Lower lobe of right lung (tissue), 2 donors: ENCODE measurements at places on chromosomes 16 and 17. TPM values are rescaled to one million over a fixed set of nuclear protein-coding genes. Genes with fewer than 3 reads are reported as not detected.

DNA sequence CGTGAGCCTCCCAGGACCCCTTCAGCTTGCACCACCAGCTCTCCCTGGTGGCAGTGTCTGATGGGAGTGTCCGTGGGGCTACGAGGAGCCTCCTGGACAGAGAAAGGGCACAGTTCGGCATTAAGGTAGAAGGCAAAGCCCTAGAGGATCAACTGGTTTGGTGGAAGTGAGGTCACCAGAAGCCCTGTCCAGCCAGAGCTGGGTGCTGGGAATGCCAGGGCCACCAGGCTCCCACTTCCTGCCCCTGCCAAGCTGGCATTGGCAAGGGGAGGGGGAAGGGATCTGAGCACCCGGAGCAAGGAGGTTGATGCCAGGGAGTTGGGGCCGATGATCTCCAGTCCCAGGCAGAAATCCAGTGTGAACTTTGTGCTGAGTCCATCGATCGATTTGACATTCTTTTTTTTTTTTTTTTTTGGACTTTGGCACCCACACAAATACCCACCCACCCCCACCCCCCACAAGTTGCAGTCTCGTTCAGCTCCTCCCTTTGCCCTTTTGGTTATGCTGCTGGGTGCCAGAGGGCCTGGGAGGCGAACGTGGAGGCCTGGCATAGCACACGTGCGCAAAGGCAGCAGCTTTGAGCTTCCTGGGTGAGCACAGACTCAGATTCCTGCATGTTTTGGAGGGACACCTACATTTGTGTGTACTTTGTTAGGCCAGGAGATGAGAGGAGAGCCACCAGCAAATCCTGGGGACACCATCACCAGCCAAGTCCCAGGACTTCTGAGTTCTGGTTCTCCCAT is 2.1 kb downstream of the NHERF1 start:
- H3K27me3 ChIP-seq: no peaks in the 10 kb centered on the region
- H3K36me3 ChIP-seq: no peaks in the 10 kb centered on the region
- H3K27ac ChIP-seq: peak overlapping the region; percentile 89
- H3K4me3 ChIP-seq: peak overlapping the region; percentile 98

GRCh38 chr16:60452646-60453045 is 1583.6 kb downstream of the CDH8 start:
- H3K27me3 ChIP-seq: no peaks in the 10 kb centered on the region
- DNase-seq: no peak
- H3K27ac ChIP-seq: no peak overlapping the region

DNA sequence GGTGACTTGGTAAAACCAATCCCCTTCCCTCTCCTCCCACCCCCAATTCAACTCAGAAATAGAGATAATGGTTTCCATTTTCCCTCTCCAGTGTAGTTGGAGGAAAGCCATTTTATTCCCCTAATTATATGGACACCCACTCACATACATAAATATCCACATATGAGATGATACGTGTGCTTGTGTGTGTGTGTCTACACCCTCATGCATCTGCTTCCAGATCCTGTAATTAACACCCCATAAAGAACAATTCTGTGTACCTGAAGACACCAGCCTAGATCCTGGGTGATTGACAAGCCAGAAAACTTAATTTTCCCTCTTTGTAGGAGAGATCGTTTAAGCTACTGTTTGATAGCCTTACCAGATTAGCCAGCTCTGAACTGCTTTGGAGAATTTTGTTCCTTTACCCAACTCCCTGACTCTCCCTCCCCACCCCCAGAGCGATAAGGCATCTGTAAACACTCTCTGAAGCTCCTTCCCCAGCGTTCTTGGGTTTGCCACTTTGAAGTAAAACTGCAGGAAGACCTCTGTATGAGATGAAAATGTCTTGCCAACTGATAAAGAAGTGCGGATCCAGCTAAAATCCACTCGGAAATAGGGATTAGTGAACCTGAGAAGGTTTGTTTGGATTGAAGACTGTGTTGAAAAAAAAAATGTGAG is 175.7 kb downstream of the RGS9 start:
- no peak for DNase-seq
- H3K4me3 ChIP-seq: no peak overlapping the region
- no peak overlapping the region for H3K27ac ChIP-seq
- no peaks in the 10 kb centered on the region for H3K36me3 ChIP-seq
- H3K4me1 ChIP-seq: peaks cover 15% of the 10 kb centered on the region

DNA sequence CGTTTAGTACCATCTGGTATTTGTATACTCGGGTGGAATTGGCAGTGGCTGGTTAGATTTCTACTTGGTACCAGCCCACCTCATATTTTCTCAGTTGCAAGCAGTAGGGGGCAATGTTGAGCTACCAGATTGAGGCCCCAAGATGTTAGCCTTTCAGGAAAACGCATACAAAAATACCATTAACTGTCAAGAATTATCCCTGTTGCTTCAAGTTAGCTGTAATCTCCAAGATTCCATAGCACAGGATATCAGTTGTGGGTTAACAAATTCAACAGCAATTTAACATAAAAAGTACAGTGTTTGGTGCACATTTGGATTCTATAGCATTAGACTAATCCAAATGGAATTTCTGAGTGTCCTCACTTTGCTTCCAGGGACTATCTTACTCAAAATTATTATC is 188.2 kb downstream of the FTO start:
- H3K27ac ChIP-seq: no peak overlapping the region
- H3K4me3 ChIP-seq: no peak overlapping the region
- DNase-seq: no peak
- peaks cover 18% of the 10 kb centered on the region for H3K36me3 ChIP-seq

DNA sequence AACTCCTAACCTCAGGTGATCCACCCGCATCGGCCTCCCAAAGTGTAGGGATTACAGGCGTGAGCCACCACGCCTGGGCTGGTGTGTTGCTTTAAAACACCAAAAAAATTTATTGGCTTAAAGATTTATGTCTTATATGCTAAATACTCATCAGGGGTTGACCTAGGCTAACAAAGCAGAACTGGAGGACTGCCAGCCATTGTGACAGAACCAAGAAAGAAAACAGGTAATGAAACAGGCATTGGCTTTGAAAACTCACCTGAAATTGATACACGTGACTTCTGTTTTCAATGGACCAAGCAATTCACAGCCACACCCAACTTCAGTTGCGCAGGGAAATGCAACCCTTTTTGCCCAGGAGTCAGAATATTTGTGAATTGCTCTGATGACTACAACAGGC is 4.9 kb upstream of the PHAF1 start:
- H3K4me3 ChIP-seq: no peak overlapping the region
- no peak for DNase-seq
- H3K36me3 ChIP-seq: peaks cover 11% of the 10 kb centered on the region
- H3K4me1 ChIP-seq: peaks cover 26% of the 10 kb centered on the region

- no peak overlapping the region for H3K4me3 ChIP-seq
- no peaks in the 10 kb centered on the region for H3K36me3 ChIP-seq
- H3K4me1 ChIP-seq: no peaks in the 10 kb centered on the region
- DNase-seq: no peak
- H3K27ac ChIP-seq: no peak overlapping the region
These were observed 200.3 kb upstream of the NOG start for GRCh38 chr17:56393156-56393555.

GRCh38 chr16:56684256-56684925 is 2.1 kb downstream of the MT1X start:
- H3K36me3 ChIP-seq: no peaks in the 10 kb centered on the region
- H3K4me1 ChIP-seq: peaks cover 22% of the 10 kb centered on the region
- H3K27ac ChIP-seq: peak overlapping the region; percentile 84
- no peaks in the 10 kb centered on the region for H3K27me3 ChIP-seq
- DNase-seq: no peak
- H3K4me3 ChIP-seq: peak overlapping the region; percentile 68

DNA sequence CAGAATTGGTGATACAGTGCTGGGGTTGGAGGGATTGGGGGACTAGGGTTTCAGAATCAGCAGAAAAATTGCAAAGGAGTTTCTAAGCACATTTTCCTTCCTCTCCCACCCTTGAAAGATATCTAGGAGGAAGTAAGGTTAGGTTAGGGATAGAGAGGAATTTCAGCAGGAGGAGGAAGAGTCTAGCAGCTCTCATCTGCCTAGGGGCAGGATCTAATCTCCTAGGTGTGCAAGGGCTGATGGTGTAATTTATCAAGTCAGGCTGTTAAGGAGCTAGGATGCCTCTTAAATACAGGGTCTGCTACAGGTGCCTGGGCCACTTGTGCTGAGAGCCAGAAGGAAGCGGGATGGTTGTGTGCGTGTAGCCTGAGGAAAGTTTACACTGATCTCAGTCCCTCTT is 1.8 kb upstream of the HNF1B start:
- H3K27ac ChIP-seq: peak overlapping the region; percentile 84
- no peaks in the 10 kb centered on the region for H3K36me3 ChIP-seq
- peaks cover 67% of the 10 kb centered on the region for H3K27me3 ChIP-seq
- H3K4me3 ChIP-seq: peak overlapping the region; percentile 56
- DNase-seq: no peak

DNA sequence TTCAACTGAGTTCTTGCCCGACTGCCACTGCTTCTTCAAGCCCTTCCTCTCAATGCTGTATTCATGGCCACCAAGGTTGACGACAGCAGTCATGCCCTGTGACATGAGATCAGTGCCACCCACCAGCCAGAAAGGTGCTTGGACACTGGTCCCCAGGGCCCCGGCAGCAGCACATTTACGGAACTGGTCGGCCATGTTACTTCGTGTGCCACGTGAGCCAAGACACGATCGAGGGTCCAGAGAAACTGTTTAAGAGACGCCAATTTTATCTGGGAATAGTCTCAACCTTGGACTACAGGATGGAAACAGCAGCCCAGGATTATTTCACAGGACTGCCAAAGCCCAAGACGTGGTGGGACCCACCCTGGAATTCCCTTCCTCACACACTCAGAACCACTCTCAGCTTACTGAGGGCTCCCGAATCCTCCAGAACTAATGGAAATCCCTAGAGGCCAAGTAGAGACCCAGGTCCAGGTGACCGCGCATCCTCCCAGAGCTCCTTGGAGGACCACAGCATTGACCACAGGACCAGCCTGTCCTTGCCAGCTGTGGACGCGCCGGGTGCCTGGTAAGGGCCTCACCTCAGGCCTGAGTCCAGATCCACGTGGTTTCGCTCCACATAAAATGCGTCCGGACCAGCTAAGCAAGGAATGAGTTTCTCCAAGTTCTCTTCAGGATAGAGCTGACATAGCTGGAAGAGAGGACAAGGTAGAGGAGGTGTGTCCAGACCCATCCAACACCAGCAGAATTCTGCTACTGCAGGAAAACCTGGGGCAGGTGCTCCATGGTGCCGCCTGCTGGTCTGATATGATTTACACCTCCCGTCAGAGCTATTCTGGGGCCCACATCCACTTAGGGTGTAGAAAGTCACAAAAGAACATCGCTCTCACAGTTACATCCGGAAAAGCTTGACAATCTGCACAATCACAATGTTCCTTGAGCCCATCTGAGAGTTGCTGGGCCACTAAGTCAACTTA is 28.2 kb downstream of the MAP1LC3B start:
- H3K27ac ChIP-seq: no peak overlapping the region
- H3K27me3 ChIP-seq: no peaks in the 10 kb centered on the region
- H3K36me3 ChIP-seq: peaks cover 93% of the 10 kb centered on the region
- no peak for DNase-seq
- no peaks in the 10 kb centered on the region for H3K4me1 ChIP-seq
- no peak overlapping the region for H3K4me3 ChIP-seq

- H3K27me3 ChIP-seq: no peaks in the 10 kb centered on the region
- peaks cover 20% of the 10 kb centered on the region for H3K4me1 ChIP-seq
- H3K36me3 ChIP-seq: peaks cover 87% of the 10 kb centered on the region
- no peak for DNase-seq
These were observed 19.8 kb upstream of the NUDT16L1 start for GRCh38 chr16:4673387-4674046.

DNA sequence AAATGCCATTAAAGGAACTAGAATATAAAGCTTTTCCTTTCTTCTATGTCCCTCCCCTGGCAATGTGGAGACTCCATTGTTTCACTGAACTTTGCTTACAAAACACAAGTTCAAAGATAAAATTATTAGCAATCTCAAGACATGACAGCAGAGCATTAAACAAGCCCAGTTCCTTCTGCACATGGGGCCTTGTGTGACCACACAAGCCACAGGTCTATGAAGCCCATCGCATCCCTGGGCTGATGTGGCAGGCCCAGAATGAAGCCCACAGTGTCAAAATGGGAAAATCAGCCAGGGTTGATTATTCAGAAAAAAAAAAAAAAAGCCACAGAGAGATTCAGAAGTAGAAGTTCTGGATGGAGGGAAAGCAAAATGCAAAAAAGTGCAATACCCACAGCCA is 12.9 kb upstream of the SLC39A11 start:
- no peaks in the 10 kb centered on the region for H3K27me3 ChIP-seq
- DNase-seq: no peak
- H3K27ac ChIP-seq: no peak overlapping the region
- H3K4me3 ChIP-seq: no peak overlapping the region
- H3K4me1 ChIP-seq: no peaks in the 10 kb centered on the region

DNA sequence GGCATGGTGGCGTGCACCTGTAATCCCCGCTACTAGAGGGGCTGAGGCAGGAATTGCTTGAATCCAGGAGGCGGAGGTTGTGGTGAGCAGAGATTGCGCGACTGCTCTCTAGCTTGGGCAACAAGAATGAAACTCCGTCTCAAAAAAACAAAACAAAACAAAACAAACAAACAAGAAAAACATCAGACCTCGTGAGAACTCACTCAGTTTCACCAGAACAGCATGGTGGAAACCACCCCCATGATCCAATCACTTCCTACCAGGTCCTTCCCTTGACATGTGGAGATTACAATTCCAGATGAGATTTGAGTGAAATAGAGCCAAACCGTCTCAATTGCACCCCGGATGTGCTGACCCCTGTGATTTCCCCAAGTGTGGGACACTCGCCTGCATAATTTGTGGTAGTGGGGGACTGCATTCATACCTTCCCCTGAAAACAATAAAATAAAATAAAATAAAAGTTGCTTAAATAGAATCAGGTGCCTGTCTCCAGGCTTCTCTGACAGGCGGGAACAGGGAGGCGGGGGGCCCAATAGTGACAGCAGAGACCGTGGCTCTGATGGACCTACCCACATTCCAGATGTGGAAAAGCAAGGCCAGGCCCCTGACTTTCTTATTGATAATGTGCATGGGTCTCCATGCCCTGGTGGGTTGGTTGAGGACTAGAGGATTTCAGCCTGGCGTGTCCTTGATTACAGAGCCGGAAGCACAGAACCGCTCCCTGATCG is 13.1 kb downstream of the ZSCAN10 start:
- H3K4me1 ChIP-seq: peaks cover 36% of the 10 kb centered on the region
- H3K27ac ChIP-seq: peak overlapping the region; percentile 85
- H3K36me3 ChIP-seq: no peaks in the 10 kb centered on the region
- no peaks in the 10 kb centered on the region for H3K27me3 ChIP-seq

Gene NPIPA5
- 12.3 TPM for total RNA-seq

Gene CD300LF
- 66.2 TPM for total RNA-seq

Gene MT4
- not detected for total RNA-seq

Gene FA2H
- 2.5 TPM for total RNA-seq

Gene TEKT1
- 9.7 TPM for total RNA-seq

Gene TBC1D3D
- 0.92 TPM for total RNA-seq

Gene AOC2
- total RNA-seq: 2.1 TPM

Gene OR2C1
- total RNA-seq: not detected

Gene CCDC200
- not detected for total RNA-seq

Gene KCTD19
- 0.74 TPM for total RNA-seq

Gene SLC5A10
- not detected for total RNA-seq

Gene FOXO3B
- total RNA-seq: 1.9 TPM

Gene ANKRD40CL
- total RNA-seq: not detected

Gene FBXO39
- not detected for total RNA-seq

Gene TEDC2
- total RNA-seq: 0.68 TPM

Gene LAT
- 17.8 TPM for total RNA-seq

Gene KCNH6
- 0.27 TPM for total RNA-seq

Gene TBC1D3K
- not detected for total RNA-seq

Gene DCAKD
- 20.1 TPM for total RNA-seq

Gene CHST5
- 0.62 TPM for total RNA-seq

Gene PRDM7
- not detected for total RNA-seq
